NCI-H1694 (cell line): ENCODE measurements at places on chromosomes 2 and 18.

- no peak for DNase-seq
These were observed 82.4 kb upstream of the PELI1 start for GRCh38 chr2:64226611-64227010.

- DNase-seq: no peak
These were observed 92.1 kb downstream of the AOX1 start for GRCh38 chr2:200677721-200678532.

DNA sequence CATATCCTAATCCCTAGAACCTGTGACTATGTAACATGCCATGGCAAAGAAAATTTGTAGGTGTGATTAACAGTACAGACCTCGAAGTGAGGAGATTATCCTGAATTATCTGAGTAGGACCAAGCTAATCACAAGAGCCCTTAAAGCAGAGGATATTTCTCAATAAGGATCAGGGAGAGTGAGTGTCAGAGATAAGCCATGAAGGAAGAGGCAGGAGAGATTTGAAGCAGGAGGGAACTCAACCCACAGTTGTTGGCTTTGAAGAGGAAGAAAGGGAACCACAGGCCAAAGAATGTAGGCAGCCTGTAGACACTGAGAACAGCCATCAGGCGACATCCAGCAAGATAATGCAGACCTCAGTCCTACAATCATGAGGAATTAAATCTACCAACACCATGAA, 229.3 kb downstream of the NBAS start:
- DNase-seq: no peak

DNA sequence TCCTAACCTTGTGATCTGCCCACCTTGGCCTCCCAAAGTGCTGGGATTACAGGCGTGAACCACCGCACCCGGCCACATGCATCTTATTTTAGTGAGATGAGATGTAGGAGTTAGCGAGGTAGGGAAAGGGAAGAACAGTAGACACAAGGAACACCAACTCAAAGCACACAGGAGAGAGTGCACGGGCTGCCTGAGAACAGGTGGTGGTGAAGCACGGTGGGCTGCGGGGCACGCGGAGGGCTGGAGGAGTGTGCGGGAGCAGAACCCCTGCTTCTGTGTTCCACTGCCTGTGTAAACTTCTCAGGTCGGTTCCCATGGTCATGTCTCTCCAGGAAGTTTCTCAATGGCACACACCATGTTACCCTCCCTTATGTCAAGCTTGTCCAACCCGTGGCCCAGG, 38.7 kb downstream of the PROC start:
- DNase-seq: no peak

GRCh38 chr2:190678444-190679162, 29.7 kb downstream of the NAB1 start:
- no peak for DNase-seq

GRCh38 chr2:230823264-230823964, 41.3 kb upstream of the ITM2C start:
- no peak for DNase-seq

DNA sequence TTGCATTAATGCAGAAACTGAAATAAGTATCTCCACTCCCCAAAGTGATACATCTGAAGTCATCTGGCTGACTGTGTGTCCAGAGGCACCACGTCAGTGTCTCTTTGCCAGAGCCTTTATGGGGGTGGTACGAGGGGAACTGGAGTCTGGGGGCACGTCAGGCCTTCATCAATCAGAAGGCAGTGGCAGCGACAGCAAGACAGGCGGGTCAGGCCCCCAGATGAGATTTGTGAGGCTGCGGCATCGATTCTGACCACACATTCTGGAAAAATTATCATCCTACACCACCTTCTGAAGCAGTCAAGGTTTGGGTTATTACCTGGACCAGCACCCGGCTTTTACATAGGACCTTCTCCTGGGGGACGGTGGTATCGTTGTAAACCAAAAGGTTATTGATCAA, 223.6 kb downstream of the GBX2 start:
- DNase-seq: no peak

DNA sequence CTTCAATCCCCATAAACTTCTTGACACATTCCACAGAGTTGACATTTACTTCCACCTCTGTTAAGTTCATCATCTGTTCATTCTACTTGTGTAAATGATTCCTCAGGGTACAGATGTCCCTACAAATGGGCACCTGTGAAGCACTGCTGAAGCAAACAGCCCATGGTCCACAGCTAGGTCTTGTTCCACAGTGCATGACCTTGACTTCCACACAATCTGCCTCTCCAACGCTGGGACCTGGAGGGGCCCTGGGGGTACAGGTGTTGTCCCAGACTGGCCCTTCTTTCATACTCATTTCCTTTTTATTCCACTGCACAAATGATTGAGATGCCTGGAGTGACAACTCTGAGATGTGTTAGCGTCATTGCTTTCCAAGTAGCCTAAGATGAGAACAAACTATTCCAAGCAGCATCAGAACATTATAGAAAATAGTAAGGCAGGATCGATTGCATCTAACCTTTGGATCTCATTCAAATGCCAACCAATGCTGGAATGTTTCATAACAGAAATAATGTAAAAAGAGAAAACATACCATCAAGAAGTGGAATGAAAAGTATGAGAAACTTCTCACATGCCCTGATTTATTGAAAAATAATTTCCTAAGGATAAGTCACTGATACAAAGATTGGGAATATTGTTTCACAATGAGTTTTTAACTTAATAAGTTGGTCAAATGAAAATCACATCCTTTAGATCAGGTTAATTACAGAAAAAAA, 31.2 kb downstream of the PIEZO2 start:
- no peak for DNase-seq

DNA sequence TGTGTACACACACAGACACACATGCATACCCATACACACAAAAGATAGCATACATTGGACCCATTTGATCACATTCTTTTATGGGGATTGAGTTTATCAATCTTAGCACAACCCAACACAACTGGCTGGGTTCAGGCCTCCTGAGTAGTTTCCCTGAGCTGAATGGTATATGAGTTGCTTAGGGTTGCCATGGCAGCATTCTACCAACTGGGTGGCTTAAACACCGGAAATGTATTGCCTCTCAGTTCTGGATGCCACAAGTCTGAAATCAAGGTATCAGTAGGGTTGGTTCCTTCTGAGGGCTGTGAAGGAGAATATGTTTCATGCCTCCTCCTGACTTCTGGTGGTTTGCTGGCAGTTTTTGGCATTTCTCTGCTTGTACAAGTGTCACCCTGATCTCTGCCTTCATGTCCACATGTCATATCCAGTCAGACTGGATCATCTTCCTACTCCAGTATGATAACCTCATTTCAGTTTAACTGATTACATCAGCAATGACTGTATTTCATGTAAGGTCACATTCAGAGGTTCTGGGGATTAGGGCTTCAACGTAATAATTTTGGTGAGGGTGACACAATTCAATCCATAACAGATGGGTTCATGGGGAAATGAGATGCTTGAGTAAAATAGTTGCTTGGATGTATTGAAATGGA, 212.7 kb downstream of the KCNE4 start:
- DNase-seq: no peak

- DNase-seq: no peak
These were observed 8.9 kb downstream of the GDF7 start for GRCh38 chr2:20675701-20676352.
